ENCODE measurements at places on chromosomes 6 and 20. TPM values are rescaled to one million over a fixed set of nuclear protein-coding genes. Genes with fewer than 3 reads are reported as not detected.

DNA sequence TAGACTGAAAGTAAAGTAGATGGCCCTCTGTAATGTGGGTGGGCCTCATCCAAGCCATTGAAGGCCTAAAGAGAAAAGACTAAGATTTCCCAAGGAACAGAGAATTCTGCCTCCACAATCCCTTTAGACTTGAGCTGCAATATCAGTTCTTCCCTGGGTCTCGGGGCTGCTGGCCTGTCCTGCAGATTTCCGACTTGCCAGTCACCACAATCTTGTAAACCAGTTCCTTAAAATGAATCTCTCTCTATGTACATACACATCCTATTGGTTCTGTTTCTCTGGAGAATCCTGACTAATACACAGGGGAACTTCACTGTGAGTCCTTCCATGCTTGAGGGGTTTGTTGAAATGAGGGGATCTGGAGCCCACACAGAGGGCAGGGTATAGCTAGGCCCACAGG lies 12.9 kb downstream of the CCDC170 start:
- DNase-seq, result no peak

The TREM2 gene
- not detected for total RNA-seq

- no peak for DNase-seq
Observed at GRCh38 chr6:147820520-147820919, 312.0 kb downstream of the SAMD5 start.

- no peak for DNase-seq
Observed at GRCh38 chr6:162289972-162290371, 437.6 kb downstream of the PRKN start.

The CALHM6 gene
- 3.1 TPM for total RNA-seq

- no peak for DNase-seq
Observed at GRCh38 chr20:43787937-43788336, 61.1 kb upstream of the GTSF1L start.

The LAMA4 gene
- 8.2 TPM for total RNA-seq

- peak; percentile 34 for DNase-seq
Observed at GRCh38 chr6:25959890-25960536, 2.6 kb upstream of the TRIM38 start.

GRCh38 chr6:39048481-39049399 lies at the start of gene GLP1R:
Gene GLP1R (plus strand): TSS chr6:39048781. CDS start chr6:39048841, 60 bp downstream.
- no peak for DNase-seq

- DNase-seq, result peak; percentile 84
Observed at GRCh38 chr6:47651505-47651944, 46.9 kb upstream of the ADGRF4 start.

The TRIM26 gene
- 23.4 TPM for total RNA-seq

- no peak for DNase-seq
Observed at GRCh38 chr6:37643851-37644672, 53.6 kb downstream of the MDGA1 start.

The C6orf132 gene
- 16.3 TPM for total RNA-seq

- DNase-seq, result no peak
Observed at GRCh38 chr20:50932691-50933280, 1.5 kb upstream of the ADNP start.

DNA sequence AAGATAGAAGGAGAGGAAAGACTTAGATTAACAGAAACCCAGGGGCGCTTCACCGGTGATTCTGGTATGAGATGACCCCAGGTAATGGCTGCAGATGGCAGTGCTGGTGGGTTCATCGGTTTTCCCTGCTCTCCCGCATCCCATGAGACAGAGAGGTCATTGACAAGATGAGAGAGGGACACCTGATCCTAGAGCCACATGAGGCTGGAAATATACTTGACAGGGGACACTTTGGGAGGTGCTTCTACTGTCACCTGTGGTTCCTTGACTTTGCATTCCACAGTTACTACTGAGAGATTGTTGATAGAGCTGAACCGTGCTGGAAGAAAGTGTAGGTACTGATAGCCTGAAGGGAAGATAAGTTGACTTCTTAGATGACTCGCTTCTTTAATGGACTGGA lies 74.3 kb downstream of the SYNDIG1 start:
- DNase-seq, result no peak

DNA sequence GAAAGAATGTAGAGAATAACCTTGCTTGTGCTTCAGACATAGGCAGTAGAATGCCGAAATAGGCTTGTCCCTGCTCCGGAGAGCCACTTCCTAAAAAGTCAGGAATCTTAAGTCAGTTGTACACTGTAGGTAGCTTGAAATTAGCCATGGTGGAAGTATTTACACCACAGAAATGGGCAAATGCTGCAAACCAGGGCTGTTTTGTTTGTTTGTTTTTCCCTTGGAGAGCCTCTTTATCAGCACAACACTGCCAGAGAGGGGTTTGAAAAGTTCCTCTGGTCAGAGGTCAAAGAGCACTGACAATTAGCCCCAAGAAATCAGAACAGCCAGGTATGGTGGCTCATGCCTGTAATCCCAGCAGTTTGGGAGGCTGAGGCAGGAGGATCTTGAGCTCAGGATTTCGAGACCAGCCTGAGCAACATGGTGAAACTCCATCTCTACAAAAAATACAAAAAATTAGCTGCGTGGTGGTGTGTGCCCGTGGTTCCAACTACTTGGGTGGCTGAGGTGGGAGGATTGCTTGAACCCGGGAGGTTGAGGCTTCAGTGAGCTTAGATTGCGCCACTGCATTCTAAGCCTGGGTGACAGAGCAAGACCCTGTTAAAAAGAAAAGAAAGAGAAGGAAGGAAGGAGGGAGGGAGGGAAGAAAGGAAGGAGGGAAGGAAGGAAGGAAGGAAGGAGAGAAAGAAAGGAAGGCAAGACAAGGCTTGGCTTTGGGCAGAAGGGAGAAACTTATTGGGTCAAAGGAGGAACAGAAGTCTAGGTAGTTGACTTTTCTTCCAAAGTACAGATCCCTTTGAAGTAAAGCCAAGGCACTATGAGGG lies 61.0 kb upstream of the ZMYND8 start:
- no peak for DNase-seq

The THBS2 gene
- 6.5 TPM for total RNA-seq

GRCh38 chr6:150200428-150201100 lies 57.7 kb downstream of the PPP1R14C start:
- no peak for DNase-seq

The KIF6 gene
- total RNA-seq, result 1.3 TPM

- DNase-seq, result no peak
Observed at GRCh38 chr6:23511817-23512216, 614.2 kb upstream of the NRSN1 start.

GRCh38 chr6:71412559-71413140 lies 124.0 kb downstream of the OGFRL1 start:
- peak; percentile 58 for DNase-seq

DNA sequence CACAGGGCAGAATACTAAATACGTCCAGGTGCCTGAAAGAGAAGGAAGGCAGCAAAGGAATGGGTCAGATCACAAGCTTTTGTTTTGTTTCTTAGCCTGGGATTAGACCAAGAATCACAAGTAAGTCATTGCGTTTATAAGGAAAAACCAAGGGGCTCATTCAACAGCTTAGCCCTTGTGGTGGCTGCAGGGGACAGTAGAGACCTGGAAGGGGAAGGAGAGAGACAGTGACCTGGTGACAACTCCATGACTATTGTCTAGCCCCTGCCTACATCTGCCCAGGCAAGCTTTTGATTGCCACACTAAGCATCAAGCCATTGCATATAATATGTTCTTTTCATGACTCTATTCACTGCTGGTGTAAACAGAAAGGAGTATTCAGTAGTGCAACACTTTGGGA lies 30.2 kb upstream of the TBC1D7 start:
- DNase-seq, result no peak

DNA sequence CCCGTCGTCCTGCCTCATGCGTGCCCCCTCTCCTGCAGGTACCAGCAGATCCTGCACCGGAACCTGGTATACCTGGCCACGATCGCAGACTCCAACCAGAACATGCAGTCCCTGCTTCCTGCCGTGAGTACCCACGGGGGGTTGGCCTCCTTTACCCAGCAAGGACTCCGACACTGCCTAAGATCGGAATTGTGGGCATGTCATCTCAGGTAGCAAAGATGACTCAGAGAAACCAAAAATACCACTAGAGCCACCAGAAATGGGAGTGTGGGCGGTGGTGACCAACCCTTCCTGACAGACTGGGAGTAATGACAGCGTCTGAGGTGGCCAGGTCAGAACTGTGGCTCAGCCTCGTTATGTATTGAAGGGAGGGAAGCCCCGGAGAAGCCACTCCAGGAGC lies 16.3 kb downstream of the SS18L1 start:
- DNase-seq, result peak; percentile 71

All from renal cortical epithelial cell (primary cell).